ENCODE measurements at places on chromosomes 6 and 20.
A peak's percentile ranks its signal among the peaks of the same experiment; 100 is the strongest.

- no peak for DNase-seq
Observed at GRCh38 chr6:150705392-150705791, 105.7 kb downstream of the PLEKHG1 start.

DNA sequence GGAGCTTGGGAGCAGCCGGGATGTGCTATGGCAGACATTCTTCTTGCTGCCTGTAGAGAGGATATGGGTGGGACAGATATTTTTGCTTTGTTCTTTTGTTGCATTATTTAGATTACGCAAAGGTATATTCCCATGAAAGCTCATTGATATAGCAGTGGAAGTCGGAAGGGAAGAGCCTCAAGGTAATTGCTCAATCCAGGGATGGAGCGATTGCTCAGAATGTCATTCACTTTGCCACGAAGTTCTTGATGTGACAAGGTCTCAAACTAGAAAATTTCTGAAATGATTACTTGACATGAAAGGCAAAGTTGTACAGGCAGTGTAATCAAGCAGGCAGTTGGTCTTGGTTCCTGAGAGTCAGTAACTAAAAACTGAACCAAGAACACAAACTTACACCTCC is 615.6 kb upstream of the CDH4 start:
- DNase-seq = no peak

- DNase-seq = peak; percentile 21
Observed at GRCh38 chr6:139679516-139680179, 305.2 kb upstream of the CITED2 start.

- peak; percentile 35 for DNase-seq
Observed at GRCh38 chr20:43947316-43947710, 32.7 kb downstream of the TOX2 start.

- DNase-seq = peak; percentile 48
Observed at GRCh38 chr20:14481863-14482262, 144.5 kb upstream of the FLRT3 start.

GRCh38 chr6:105753620-105754211 is 332.4 kb upstream of the PRDM1 start:
- DNase-seq = peak; percentile 31
